Neuronal stem cell (in vitro differentiated cells): ENCODE measurements at places on chromosomes 6 and 20.

- DNase-seq: no peak
These were observed 3.1 kb downstream of the HS3ST5 start for GRCh38 chr6:114339706-114340105.

DNA sequence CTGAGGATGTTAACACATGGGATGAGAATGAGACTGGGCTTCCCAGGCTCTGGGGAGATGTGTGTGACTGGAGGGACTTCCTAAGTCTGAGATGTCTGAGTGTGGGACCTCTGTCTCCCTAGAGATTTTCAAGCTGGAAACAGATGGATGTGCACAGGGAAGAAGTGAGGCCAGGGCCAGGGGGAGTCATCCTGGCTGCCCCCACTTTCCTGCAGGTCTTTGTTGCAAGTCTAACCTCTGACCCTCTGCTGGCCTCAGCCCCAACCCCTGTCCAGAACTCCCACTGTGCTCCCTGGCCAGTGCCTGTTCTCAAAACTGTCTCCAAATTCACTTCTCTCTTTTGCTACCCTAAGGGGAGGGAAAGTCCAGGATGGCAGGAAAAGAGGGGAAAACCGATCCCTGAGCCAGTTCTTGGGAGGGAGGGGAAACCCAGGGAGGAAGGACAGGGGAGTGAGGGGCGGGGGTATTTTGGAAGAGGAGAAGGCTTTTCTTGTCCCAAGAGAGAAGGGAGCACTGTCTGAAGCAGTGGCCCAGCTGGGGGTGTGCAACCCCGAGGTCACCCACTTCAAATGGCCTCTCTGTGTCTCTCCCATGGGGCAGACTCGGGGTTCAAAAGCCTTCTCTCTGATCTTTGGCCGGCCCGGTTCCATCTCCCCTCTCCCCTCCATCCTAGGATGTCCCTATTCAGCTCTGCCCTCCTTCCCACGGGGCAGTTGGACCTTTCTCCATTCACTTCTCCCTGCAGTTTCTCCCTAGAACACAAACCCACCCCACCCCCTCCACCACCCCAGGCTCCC, 3.1 kb downstream of the PPP1R18 start:
- no peak for DNase-seq

DNA sequence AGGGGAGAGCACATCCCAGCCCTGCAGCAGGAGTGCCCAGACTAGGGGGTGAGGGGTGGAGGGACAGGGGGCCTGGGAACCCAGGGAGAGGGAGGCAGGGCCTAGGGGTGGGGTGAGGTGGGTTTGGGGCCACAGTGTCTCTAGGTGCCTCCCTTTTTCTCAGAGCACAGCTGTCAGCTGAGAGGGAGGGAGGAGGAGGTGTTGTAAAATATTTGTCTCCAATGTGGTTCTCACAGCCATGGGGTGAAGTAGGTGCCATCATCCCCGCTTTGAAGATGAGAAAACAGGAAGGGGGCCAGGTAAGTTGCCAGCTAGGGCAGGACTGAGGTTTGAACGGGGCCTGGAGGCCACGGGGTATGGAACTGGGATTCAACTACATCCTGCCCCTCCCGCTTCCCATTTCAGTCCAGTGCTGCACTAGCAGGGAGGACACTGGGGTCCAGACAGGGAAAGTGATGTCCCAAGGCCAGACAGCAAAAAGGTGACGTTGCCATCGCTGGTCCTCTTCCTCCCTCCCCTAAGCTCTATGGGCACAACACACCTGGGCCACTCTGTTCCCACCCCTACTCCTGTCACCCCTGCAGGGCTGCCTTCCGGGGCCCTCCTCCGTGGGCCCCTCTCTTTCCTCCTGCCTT, 20.3 kb downstream of the PACSIN1 start:
- no peak for DNase-seq

DNA sequence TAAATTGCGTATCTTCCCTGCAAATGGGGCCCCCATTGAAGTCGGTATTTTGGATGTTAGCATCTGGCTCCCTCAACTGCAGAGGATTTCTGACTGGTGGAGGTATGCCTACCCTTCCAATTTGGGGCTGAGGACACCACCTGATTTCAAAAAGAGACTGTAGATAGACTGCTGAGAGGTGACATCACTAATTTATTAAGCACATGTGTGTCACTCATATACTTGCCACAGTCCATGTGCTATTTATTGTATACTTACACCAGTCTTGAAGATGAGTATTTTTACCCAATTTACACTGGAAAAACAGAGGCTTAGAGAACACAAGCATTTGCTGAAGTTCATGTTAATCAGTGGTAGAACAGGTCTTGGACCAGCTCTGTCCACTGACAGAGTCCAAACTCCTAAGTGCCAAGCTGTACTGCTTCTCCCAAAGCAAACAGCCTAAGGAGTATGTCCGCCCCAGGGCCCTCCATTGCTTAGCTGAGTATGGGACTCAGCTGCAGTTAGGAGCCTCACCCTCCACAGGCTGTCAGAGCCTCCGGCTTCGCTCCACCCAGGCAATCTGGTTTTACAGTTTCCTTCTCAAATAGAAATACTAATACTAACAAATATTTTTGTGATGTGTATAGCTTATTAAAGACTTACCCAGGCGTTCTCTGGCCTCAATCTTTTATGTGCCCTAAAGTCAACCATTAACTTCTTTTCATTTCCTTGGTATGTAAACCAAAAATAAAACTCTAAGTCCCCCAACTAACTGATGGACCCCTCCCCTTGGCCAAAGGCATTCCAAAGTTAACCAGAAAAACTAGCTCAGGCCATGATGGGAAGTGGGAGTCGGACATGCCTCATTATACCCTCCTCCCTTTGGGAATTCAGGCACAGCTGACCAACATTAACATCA, 17.5 kb downstream of the RIN2 start:
- DNase-seq: no peak
